ENCODE measurements at places on chromosomes 7 and 10.

DNA sequence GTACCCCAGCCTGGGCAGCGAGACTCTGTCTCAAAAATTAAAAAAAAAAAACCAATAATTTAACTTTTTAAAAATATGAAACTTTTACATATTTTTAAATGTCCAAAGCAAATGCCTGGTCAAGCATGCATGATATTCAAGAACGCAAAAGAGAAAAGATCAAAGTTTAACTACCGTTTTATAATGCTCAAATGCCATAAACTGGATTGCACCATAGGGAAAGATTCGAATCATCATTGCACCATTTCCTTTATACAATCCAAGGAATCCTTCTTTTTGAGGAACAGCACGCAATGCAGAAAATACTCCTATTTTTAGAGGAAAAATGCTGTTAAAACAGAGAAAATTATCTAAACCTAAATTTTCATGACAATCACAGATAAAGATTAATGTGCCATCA is 20.9 kb downstream of the SLC25A16 start:
- no peak for DNase-seq

DNA sequence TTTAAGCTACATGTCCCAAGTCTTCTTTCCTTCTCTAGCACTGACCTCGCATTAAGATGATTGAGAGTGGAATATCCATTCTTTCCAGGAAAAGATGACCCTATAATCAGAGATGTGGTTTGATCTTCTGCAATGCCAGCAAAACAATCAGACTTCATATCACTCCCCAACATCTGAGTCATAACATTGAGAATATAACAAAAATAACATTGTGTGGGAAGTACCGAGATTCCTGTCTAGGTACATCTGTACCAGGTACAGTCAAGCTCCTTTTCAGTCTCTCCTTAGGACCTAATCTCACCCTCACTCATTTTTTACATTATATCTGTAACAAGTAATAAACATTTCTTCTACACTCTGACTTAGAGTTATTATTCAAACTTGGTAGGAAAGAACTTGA is 201.6 kb downstream of the LRRTM3 start:
- DNase-seq, result no peak

GRCh38 chr7:44538093-44538797 is 2.9 kb downstream of the NPC1L1 start:
- no peak for DNase-seq

GRCh38 chr7:41825927-41826480 is 123.1 kb upstream of the INHBA start:
- DNase-seq, result no peak

DNA sequence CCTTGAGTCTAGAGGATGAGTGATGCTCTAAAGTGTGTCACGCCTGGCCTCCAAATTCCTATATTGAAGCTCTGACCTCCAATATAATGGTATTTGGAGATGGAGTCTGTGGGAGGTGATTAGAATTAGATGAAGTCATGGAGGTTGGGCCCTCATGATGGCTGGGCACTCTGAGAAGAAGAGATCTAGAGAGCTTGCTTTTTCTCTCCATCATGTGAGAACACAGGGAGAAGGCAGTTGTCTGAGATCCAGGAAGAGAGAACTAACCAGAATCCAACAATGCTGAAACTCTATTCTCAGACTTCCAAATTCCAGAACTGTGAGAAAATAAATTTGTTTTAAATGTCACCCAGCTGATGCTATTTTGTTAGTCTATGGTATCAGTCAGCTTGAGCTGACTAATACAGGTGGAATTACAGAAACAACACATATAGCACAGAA is 15.1 kb downstream of the RNF216 start:
- no peak for DNase-seq

DNA sequence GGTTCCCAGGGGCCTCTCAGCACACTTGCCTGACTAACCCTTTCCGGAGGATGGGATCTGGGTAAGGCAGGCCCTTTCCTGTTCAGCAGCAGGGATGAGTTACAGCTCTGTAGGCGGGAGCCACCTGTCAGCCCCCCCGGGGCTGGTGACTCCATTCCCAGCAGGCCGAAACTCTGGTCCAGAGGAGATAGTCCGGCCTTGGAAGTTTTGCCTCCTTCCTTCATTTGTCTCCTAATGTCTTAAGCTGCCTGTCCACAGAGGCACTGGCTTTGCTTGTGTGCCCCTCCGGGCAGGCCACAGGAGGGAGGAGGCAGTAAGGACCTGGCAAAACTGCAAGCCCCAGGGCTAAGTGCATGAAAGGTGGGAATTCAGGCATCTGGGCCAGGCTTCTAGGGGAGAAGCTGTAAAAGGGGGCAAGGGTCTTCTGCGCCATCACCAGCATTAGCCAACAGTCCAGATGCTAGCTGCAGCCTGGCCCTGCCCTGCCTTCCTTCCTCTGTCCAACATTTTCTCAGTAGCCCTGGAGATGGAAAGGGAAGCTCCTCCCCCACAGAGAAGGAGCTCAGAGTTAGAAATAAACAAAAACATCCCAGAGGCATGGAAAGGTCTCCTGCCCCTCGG is 1.2 kb downstream of the ADIRF start:
- no peak for DNase-seq

GRCh38 chr7:111083413-111083812 is 7.5 kb upstream of the LRRN3 start:
- DNase-seq, result peak; percentile 53

GRCh38 chr7:39375047-39375873 is 190.9 kb upstream of the YAE1 start:
- DNase-seq, result no peak

DNA sequence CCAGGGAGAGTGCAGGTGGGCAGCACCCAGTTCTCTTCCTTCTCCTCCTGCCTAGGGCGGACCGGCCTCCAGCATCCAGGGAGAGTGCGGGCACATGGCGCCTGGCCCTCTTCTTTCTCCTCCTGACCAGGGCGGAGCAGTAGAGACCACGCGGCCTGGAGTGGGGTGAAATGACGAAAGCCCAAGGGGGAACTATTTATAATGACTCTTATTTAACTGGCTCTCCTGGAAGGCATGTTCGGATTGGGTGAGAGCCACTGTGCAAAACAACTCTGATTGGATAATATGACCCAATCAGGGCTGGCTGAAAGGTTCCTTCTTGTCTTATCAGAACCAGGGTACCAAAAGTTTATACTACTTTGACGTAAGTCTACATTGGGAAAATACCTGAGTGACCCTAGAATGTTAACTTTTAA is 63.1 kb downstream of the ZNF37A start:
- DNase-seq, result no peak

DNA sequence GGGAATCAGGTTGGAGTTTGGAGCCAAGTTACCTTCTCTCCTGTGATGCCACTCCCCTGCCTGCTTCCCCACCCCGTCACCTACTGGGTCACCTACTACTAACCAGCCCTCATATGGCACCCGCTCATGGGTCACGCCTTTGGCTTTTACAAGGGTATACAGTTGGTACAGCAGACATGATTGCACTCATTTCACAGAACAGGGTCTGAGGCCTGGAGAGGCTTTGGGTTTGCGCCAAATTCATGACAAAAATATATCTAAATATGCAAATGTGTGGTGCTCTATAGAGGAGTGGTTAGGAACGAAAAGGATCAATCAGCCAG is 10.7 kb downstream of the CRYGN start:
- no peak for DNase-seq

DNA sequence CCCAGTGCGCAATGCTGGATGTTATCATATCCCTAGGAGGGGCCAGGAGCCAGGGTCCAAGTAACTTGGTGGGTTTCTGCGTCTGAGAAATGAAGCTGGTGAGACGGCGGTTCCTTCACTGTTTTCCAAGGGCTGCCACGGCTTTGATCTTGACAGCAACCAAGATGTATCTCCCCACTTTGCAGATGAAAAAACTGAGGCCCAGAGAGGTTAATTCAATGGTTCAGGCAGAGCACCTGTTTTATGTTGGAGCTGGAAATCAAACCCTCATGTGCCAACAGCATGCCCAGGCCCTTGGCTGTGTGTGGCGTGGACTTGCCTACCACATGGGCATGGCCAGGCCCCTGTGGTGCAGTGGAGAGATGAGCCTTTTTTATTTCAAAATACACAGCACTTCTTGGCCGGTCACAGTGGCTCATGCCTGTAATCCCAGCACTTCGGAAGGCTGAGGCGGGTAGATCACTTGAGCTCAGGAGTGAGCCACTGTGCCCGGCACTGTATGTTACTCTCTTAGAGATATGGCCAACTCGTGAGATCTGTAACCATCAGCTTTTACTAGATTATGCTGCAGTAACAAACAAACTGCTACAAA is 225.2 kb upstream of the SH2B2 start:
- no peak for DNase-seq

GRCh38 chr7:37420946-37421695 is 27.5 kb downstream of the ELMO1 start:
- DNase-seq, result no peak

All from naive B cell (primary cell).